Immature natural killer cell (primary cell): ENCODE measurements at places on chromosomes 5 and 9. TPM values are rescaled to one million over a fixed set of nuclear protein-coding genes. Genes with fewer than 3 reads are reported as not detected.

PCDHA10 gene
- not detected for polyA plus RNA-seq

PCDHAC2 gene
- polyA plus RNA-seq = not detected

IL5 gene
- not detected for polyA plus RNA-seq

ARRDC1 gene
- 57.3 TPM for polyA plus RNA-seq

VCP gene
- polyA plus RNA-seq = 173 TPM

IL33 gene
- not detected for polyA plus RNA-seq

PCDHA4 gene
- not detected for polyA plus RNA-seq

PCDHB7 gene
- polyA plus RNA-seq = not detected

GRIA1 gene
- polyA plus RNA-seq = not detected

ENG gene
- polyA plus RNA-seq = 8.6 TPM

SURF2 gene
- polyA plus RNA-seq = 36.9 TPM

CCDC183 gene
- polyA plus RNA-seq = 0.46 TPM

NR2F1 gene
- polyA plus RNA-seq = not detected

CFAP157 gene
- polyA plus RNA-seq = 0.24 TPM

IFNK gene
- not detected for polyA plus RNA-seq

DMRT2 gene
- not detected for polyA plus RNA-seq

TMOD1 gene
- 1.7 TPM for polyA plus RNA-seq

CDHR2 gene
- not detected for polyA plus RNA-seq

PTGDS gene
- 93.2 TPM for polyA plus RNA-seq

PCSK1 gene
- polyA plus RNA-seq = not detected

FOXI1 gene
- not detected for polyA plus RNA-seq

PPIC gene
- polyA plus RNA-seq = not detected

FOXD4L6 gene
- polyA plus RNA-seq = not detected

MARCHF11 gene
- not detected for polyA plus RNA-seq

IGFBPL1 gene
- polyA plus RNA-seq = not detected

PCDHA1 gene
- not detected for polyA plus RNA-seq

KCNV2 gene
- not detected for polyA plus RNA-seq

MYOZ3 gene
- polyA plus RNA-seq = not detected

SLC24A2 gene
- polyA plus RNA-seq = not detected

PHYHD1 gene
- 7.1 TPM for polyA plus RNA-seq

LHX3 gene
- polyA plus RNA-seq = not detected

SELENOP gene
- polyA plus RNA-seq = not detected

SLC25A2 gene
- polyA plus RNA-seq = not detected

LCP2 gene
- 276 TPM for polyA plus RNA-seq

HSD17B3 gene
- not detected for polyA plus RNA-seq

ACSL6 gene
- 3.1 TPM for polyA plus RNA-seq

MACIR gene
- 2.8 TPM for polyA plus RNA-seq

SOHLH1 gene
- not detected for polyA plus RNA-seq

LCN15 gene
- not detected for polyA plus RNA-seq

ASPN gene
- polyA plus RNA-seq = not detected

ADGRD2 gene
- not detected for polyA plus RNA-seq

CCDC192 gene
- not detected for polyA plus RNA-seq

SPATA6L gene
- 1.3 TPM for polyA plus RNA-seq

OR1B1 gene
- not detected for polyA plus RNA-seq

SHOC1 gene
- not detected for polyA plus RNA-seq

SYK gene
- polyA plus RNA-seq = 50.1 TPM

PCDHGB2 gene
- polyA plus RNA-seq = not detected

UGT3A1 gene
- polyA plus RNA-seq = not detected

BTNL9 gene
- not detected for polyA plus RNA-seq

SPATA31A6 gene
- polyA plus RNA-seq = not detected

ORM2 gene
- polyA plus RNA-seq = not detected

CAVIN4 gene
- not detected for polyA plus RNA-seq

FGFR4 gene
- not detected for polyA plus RNA-seq

CD14 gene
- polyA plus RNA-seq = 5.7 TPM

SCGB3A2 gene
- polyA plus RNA-seq = not detected

FSTL4 gene
- not detected for polyA plus RNA-seq

CERCAM gene
- 9.1 TPM for polyA plus RNA-seq
